Left ventricle myocardium superior (tissue), 1 donor: ENCODE measurements at places on chromosomes 4 and X.

DNA sequence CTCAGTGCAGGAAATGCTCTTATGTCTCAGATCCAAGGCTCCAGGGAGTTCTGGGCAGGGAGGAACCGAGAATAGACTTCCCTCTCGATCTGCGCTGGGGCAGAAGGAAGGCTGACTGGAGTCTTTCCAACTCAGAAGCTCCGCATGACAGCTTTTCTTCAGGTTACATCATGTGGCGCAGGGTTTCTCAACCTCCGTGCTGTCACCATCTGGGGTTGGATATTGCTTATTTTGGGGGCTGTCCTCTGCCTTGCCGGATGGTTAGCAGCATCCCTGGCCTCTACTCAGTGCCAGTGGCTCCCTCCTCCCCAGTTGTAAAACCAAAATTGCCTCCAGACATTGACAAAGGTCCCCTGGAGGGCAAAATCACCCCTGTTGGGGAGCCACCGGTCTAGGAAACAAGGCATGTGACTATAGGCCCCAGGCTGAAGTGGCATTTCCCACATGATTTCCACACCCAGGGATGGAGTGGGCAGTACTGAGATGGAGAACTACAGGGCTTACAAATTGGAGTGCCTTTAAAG lies 21.4 kb downstream of the REELD1 start:
- no peak for DNase-seq

DNA sequence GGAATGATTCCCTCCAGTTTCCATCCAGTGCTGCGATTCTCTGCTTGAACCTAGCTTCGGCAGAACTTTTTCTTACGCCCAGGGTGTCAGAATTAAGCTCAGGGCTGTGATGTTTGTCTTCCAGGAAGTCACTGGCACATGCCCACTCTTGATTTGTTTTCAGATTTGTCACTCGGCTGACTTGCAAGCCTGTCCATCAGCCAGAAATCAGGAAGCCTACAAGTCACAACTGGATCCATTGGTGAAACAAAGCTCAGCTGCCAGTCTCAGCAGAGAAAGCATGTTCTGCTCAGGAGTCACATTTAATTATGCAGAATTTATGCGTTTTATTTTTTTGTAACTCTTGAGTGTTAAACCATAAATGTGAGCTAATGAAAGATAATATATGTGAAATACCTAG lies 38.2 kb upstream of the PNPLA4 start:
- DNase-seq, result no peak

DNA sequence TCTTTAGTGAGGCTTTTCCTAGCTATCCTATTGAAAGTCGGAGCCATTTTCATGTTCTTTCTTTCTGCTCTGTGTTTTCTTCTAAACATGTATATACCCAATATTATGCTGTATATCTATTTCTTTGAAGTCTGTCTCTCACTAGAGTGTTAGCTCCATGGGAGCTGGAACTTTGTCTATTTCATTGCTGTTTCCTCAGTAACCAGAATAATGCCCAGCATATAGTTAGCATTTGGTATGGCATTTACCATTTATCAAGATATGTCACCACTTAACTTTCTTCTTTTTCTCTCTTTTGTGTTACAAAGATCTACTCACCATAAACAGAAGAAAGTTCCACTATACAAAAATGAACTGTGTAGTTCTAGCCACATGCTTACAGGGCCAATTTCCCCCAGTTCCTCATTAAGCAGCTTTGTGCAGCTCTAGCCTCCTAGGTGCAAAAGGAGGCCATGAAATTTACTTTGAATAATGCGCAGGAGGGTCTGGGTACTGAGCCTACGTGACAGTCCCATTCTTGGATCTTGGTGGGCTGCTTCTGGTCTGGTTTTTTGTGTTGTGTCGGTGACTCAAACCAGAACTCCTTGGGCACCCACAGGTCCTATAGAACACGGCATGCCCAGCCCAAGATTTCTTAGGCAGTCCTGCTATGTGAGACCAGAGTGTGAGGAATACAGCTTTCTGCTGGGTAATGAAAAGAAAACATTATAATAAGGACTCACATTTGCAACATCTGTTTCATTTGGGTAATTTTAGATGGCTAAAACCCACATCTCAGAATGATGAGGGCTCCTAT lies 302.3 kb upstream of the IGFBP7 start:
- no peak for DNase-seq

DNA sequence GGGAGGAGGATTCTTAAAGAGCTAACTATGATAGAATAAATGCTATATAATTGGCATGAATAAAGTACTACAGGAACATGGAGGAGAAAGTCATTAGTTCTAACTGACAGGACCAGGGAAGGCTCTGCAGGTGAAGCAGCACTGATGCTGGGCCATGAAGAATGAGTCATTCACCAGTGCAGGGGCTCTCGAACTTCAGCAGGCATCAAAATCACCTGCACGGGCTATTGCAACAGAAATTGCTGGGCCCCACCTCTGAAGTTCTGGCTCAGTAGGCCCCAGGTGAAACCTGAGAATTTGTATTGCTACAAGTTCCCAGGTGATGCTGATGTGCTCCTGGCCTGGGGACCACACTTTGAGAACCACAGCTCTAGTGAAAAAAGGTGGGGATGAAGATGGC lies 33.7 kb downstream of the TMEM150C start:
- DNase-seq, result no peak

GRCh38 chrX:80808881-80809411 lies 731 bp downstream of the BRWD3 start:
- DNase-seq, result peak; percentile 23
